T-helper 17 cell (primary cell): ENCODE measurements at places on chromosomes 2 and 18.

GRCh38 chr2:76684756-76685155 lies 837.4 kb downstream of the LRRTM4 start:
- no peak for DNase-seq
- H3K4me1 ChIP-seq: no peaks in the 10 kb centered on the region
- H3K27ac ChIP-seq: no peak overlapping the region
- no peaks in the 10 kb centered on the region for H3K27me3 ChIP-seq
- no peak overlapping the region for H3K4me3 ChIP-seq

GRCh38 chr2:76711490-76711889 lies 810.7 kb downstream of the LRRTM4 start:
- no peak for DNase-seq
- no peaks in the 10 kb centered on the region for H3K4me1 ChIP-seq
- H3K27me3 ChIP-seq: no peaks in the 10 kb centered on the region
- no peak overlapping the region for H3K27ac ChIP-seq
- no peak overlapping the region for H3K4me3 ChIP-seq

DNA sequence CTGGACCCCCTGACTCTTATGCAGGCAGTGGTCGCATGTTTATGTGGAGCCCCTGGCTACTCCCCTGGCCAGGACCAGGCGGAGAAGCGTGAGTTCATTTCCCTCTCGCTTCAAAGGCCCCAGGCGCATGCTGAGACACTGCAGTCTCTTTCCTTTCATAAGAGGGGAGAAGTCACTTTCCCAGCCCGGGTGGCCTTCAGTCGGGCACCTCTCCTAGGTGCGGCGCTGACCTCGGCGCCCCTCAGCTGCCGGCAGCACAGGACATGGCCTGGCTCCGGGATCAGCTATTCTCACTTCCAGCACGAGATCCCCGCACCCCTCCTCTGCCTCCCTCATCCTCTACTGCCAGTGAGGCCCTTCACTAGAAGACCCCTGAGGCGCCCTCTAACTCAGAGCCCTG lies 184.7 kb upstream of the PXDN start:
- H3K27me3 ChIP-seq: peaks cover 30% of the 10 kb centered on the region
- no peaks in the 10 kb centered on the region for H3K36me3 ChIP-seq
- H3K4me1 ChIP-seq: no peaks in the 10 kb centered on the region
- no peak overlapping the region for H3K4me3 ChIP-seq
- no peak for DNase-seq

DNA sequence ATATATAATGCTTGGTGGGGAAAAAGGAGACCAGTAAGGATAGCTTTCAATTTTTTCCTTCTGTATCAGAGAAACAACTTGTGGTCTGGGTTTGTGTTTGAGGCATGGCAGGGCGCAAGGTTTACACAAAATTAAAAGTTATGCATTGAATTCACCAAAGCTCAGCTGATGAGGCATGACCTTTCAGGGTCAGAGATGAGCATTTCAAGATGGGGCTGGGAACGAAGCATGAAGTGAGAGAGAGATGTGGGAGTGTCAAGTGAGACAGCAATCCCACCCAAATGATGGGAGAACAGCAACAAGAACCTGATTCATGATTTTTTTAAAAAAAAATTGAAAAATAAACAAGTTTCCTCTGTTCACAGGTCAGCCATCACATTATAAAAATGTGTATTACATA lies 4.9 kb downstream of the GPR55 start:
- peak overlapping the region; percentile 37 for H3K27ac ChIP-seq
- H3K4me1 ChIP-seq: peaks cover 27% of the 10 kb centered on the region
- DNase-seq: no peak
- H3K4me3 ChIP-seq: peak overlapping the region; percentile 74
- peaks cover 2% of the 10 kb centered on the region for H3K36me3 ChIP-seq
- H3K27me3 ChIP-seq: peaks cover 10% of the 10 kb centered on the region

DNA sequence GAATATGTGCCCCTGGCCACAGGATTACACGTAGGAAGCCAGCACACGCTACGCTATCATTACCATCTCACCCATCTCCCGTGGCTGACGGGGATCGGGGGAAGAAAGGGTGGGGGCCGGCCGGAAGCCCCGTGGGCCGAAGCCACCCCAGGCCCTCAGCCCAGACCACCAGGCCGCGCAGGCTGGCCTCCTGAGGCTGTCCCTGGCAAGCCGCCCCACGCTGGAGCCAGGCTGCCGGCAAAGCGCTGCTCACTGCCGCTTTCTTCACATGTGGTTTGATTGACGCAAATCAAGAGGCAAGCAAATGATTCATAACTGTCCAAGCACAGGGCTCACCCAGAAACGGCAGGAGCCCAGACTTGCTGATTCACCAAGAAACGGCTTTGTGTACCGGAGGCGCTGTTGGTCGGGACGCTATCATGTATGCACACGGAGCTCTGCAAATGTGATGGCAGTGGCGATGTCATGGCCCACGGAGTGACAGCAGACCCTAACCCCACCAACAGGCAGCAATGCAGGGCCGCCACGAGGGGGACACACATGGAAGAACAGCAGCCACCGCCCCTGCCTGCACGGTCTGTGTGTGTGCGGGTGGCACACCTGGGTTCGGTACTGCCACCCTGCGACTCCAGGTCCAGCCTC lies 125.7 kb downstream of the HDAC4 start:
- DNase-seq: peak; percentile 69
- peaks cover 36% of the 10 kb centered on the region for H3K4me1 ChIP-seq
- peak overlapping the region; percentile 92 for H3K4me3 ChIP-seq

GRCh38 chr18:79695856-79696850 lies 16.6 kb downstream of the CTDP1 start:
- DNase-seq: no peak
- peaks cover 5% of the 10 kb centered on the region for H3K36me3 ChIP-seq
- peaks cover 12% of the 10 kb centered on the region for H3K4me1 ChIP-seq
- H3K27me3 ChIP-seq: no peaks in the 10 kb centered on the region
- no peak overlapping the region for H3K27ac ChIP-seq
- H3K4me3 ChIP-seq: peak overlapping the region; percentile 31

GRCh38 chr18:13028869-13029268 lies 37.7 kb downstream of the CEP192 start:
- H3K27ac ChIP-seq: no peak overlapping the region
- H3K36me3 ChIP-seq: peaks cover 23% of the 10 kb centered on the region
- H3K4me3 ChIP-seq: no peak overlapping the region
- peaks cover 13% of the 10 kb centered on the region for H3K4me1 ChIP-seq
- DNase-seq: no peak
- no peaks in the 10 kb centered on the region for H3K27me3 ChIP-seq

DNA sequence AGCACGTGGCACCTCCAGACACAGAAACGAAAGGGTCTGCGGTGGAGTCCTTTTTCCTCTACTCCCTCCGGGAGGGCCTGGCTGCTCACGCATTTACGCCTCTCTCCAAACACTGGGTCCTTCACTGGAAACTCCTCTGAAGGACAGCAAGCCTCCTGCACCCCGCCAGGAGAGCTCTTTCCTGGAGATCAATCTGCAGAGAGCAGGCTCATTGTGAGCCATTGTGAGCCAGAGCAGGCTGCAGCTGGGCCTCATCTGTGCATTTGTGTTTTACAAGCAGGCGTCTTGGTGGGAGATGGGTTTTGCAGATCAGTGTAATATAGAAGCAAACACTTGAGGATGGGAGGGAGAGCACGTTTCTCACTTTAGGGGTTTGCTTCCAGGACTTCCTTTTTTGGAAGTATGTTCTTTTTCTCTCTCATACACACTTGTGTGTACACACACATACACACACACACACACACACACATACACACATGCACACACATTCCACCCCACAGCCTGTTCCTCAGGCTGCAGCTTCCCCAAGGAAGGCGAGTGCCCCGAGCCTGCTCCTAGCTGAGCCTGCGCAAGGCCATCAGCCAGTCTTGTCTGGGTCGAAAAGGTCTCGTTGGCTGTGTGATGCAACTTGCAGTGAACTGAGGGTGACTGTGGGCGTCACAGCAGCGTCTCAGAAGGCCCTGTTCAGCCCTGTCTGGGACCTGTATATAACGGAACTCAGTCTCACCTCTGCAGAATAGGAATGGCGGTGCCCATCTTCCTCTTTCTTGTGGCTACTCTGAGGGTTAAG lies 163.5 kb downstream of the GLI2 start:
- no peaks in the 10 kb centered on the region for H3K36me3 ChIP-seq
- H3K4me1 ChIP-seq: no peaks in the 10 kb centered on the region
- H3K27me3 ChIP-seq: peaks cover 16% of the 10 kb centered on the region
- H3K4me3 ChIP-seq: no peak overlapping the region
- DNase-seq: no peak

- no peak overlapping the region for H3K27ac ChIP-seq
- peaks cover 10% of the 10 kb centered on the region for H3K4me1 ChIP-seq
- peaks cover 20% of the 10 kb centered on the region for H3K27me3 ChIP-seq
These were observed 6.3 kb downstream of the SNORC start for GRCh38 chr2:232876161-232876977.
